C1 segment of cervical spinal cord (tissue), 14 donors: ENCODE measurements at places on chromosomes 1 and 21.

DNA sequence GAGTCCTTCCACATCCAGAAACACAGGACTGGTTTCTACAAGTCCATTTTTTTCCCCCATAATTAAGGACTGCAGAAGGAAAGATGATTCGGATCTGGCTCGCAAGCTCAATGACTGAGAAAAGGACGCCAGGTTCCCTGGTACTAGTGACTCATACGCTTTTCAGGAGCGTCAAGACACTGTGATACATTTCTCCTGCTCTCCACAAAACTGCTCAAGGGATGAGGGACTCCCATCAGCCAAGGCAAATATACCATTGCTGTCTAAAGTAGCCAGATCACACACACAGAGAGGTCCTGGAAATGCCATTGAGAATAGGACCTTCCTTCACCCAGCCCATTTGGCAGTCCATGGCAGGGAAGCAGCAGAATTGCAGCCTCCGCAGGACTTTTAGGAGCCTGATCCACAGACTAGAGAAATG lies 253.6 kb upstream of the IRF2BP2 start:
- no peak for DNase-seq

GRCh38 chr1:222777977-222778376 lies 36.9 kb upstream of the DISP1 start:
- no peak for DNase-seq

- DNase-seq: no peak
Observed at GRCh38 chr21:36575306-36575705, 95.4 kb upstream of the CLDN14 start.

DNA sequence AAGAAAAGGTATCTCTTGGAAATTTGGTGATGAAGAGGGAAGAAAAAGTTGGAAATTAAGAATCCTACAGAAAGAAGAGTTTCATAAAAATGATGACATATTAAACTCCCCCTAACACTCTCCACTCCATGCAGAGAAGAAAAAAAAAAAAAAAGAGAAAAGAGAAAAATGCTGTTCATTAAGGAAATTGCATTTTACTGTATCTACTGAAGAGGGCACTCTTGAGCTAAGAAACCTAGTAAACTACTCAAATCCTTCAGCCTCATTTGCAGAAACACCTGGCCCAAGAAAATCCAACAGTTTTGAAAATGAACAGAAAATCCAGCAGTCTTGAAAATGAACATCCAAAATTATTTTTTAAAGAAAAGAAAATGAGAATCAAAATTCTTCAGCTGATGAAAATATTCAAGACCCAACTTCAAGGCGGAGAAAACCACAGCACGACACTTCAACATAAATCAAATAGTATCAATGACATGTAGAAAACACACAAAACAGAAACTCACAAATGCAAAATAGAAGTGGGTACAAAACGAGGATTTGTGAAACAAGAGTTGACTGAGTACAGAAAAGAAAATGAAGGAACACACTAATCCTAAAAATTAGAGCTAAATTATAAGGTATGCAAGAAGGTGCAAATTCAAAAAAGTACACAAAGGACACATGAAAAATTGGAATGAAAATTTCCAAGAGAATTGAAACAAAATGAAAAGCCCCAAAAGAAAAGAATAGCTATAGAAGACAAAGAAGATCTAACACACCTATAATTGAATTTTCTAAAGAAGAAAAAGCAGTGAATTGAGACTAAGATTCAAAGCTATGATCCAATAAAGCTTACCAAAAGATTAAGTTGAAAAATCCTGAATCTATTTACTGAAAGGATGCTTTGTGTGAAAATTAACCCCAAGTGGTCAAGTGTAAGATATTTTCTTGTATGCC lies 73.2 kb upstream of the DNAJC6 start:
- no peak for DNase-seq

GRCh38 chr1:191641420-191642260 lies 516.6 kb upstream of the RGS18 start:
- DNase-seq: no peak

- no peak for DNase-seq
Observed at GRCh38 chr1:116097626-116098025, 13.6 kb upstream of the MAB21L3 start.

DNA sequence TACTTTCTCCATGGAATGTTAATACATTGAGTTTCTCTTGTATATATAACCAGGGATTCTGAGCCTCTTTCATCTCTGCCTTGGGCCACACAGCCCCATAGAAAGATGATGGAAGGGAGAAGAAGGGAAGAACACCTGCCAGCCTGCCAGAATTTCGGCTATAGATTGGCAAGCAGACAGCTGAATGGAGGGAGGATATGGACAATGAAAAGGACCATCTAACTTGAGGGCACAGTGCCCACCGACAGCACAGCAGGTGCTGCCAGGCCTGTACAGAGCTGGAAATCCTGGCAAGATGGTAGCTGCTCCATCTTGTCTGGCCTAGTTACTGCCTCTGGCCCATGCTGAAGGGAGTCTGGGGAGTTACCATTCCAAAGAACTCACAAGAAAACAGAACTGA lies 244.3 kb downstream of the FGGY start:
- no peak for DNase-seq

- DNase-seq: no peak
Observed at GRCh38 chr1:61238359-61238665, 156.0 kb downstream of the NFIA start.

GRCh38 chr1:197284966-197285365 lies 16.9 kb downstream of the CRB1 start:
- DNase-seq: no peak

DNA sequence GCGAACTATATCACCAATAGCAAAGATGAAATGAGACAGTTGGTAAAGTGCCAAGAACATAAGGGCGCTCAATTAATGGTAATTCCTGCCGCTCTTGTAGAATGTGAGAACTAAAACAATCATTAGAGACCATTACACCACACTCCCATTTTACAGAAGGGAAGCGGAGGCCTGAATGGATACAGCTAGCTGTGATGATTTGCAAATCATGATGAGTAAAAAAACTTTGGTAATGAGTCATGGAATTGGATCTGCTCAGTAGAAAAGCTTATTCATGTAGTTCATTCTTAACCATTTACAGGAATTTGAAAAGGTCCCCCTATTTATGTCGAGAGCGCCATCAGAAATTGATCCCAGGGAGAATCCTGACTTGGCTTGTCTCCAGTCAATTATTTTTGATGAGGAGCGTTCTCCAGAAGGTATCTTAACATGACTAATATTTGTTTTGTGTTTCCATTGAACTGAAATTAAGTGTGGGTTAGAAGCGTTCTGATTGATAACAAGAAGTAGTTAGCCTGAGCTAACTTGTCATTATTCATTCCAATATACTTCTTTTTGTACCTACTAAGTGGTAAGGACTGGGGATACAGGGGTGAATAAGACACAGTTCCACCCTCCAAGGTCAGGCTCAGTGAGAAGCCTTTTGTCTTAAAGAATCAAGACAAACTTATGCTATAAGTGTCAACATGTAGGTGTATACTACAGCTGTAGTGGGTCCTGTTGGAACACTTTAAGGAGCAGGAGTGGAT lies 812 bp downstream of the TTC4 start:
- no peak for DNase-seq

DNA sequence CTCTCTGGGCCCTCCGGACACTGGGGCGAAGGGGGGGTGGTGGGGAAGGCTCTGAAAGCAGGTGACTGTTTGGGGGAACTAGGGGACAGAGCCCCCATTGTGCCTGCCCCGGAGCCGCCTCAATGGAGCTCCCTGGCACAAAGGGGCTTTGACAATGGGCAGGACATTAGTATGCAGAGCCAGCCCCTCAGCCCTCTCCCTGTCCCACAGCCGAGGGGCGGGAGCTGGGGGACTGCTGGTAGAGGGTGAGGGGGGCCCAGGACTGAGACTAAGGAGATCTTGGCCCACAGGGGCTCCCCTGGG lies 7.8 kb downstream of the KCNJ10 start:
- peak; percentile 64 for DNase-seq

DNA sequence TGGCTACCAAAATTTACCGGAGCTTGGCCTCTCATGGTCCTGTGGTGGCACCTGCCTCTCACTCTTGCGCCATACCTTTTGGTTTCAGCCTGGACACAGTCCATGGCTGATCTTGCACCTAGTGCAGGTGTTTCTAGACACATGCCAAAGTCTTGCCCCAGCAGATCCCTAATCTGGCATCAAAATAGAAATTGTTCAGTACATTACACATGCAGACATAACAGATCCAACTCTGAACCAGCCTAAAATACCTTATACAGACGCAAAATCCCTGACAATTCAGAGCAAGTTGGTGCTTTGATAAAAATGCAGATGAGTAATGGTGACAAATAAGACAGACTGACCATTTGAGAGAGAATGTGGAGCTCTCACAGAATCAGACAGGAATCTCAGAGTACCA lies 44.1 kb downstream of the NGF start:
- no peak for DNase-seq

DNA sequence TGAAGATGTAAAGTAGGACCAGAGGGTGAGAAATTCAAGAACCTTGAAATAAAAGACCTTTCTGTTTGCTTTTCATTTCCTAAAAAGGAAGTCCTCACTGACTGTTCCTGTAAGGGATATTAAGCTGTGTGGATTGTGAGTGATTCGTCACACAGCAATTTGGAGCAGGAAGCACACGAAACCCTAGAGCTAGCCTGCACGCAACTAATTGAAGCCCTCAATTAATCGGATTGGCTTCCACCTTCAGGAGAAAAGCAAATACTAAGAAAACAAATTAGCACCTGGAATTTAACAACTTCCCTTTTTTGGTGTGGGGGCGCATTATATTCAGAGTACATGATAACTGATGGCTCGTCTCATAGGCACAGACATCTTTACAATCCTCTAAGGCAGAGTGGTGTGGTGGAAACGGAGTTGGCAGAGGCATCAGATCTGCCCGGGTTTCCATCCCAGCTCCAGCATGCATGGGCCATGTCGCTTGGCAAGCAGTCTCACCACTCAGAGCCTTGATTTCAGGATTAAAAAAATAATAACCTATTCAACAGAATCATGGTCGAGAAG lies 95.2 kb downstream of the KCNJ15 start:
- DNase-seq: no peak
